ENCODE measurements at places on chromosomes 1 and 21.

- no peak for DNase-seq
Observed at GRCh38 chr1:41866285-41866684, 52.4 kb downstream of the HIVEP3 start.

GRCh38 chr21:46459356-46460112 is 843 bp downstream of the DIP2A start:
- DNase-seq: peak; percentile 49

GRCh38 chr1:62621907-62622306 is 24.6 kb downstream of the ANGPTL3 start:
- DNase-seq: peak; percentile 73

DNA sequence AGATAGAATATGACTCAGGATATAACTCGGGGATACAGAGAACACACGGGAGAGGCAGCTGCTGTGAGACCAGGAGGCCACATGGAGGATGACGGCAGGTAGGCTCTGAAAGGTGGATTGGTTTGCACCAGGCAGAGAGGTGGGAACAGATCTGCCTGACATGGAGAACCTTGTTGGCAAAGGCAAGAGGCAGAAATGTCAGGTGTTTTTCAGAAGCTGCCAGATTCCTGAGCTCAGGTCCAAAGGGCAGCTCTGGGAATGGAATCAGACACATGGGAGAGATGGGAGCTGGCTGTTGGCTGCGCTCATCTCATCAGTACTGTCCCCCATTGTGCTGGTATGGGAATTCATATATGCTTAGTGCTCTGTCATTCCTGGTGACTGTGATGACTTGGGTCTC is 19.2 kb downstream of the SYT6 start:
- no peak for DNase-seq

DNA sequence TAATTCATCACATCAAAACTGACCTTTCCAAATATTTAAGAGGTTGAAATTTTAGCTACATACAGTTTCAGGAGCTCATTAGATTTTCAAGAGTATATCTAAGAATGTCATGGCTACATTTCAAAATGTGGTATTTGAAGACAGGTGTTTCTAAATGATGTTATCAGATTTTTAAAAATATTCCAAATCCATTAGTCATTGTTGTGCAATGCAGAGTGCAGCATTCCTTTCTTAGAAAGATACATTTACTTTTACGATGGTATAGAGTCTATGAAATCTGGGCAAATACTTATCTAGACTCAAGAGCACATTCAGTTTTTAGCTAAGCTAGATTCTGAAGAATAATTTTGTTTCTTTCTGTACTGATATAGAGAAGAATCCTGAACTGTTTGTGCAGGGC is 230.3 kb downstream of the CHRM3 start:
- DNase-seq: peak; percentile 94

DNA sequence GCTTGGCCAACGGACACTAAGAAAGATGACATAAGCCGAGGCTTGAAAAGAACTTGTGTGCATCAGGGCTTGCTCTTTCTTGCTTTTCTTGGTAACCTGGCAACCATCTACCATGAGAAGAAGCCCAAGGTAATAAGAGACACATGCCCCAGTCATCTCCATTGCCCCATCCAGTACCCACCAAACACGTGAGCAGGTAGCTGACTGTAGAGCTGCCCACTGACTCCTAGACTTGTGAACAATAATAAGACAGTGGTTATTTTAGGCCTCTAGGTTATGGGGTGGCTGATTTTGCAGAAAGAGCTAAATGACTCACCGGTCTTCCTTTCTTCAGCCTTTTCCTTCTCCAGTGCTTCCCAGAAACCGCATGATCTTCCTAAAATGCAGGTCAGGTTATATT is 105.0 kb upstream of the JUN start:
- no peak for DNase-seq

DNA sequence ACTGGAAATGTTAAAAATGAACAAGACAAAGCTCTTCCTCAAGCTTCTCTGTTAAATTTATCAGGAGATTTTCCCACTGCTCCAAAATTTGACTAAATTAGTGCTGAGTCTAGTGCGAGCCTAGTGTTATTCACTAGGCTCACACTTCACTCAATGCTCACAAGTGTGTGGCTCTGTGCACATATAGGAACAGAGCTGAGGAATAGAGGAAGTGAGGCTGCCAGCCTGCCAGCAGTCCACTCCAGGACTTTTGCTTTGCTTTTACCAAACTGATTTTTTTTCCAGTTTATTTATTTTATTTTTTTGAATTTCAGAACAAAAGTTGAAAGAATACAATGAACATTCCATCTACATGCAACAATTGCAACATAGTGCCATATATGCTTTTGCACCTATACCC is 87.2 kb downstream of the VAV3 start:
- no peak for DNase-seq

- no peak for DNase-seq
Observed at GRCh38 chr1:91601554-91602376, 101.1 kb downstream of the CDC7 start.

DNA sequence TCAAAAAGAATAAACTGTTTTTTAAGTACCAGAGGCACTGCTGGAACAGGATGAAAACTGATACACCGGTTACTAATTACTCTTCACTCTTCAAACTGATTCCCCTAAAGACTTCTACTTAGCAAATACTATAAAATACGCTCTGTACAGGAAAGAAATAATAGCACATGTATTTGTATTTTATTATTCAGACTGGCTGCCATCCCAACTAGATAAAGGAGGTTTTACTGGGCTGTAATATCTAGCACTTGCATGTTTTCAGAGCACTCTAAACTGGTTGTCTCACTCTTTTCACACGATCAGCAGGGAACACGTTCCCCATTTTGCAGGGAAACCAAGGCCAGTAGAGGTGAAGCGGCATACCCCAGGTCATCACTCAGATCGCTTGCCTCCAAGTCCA is 9.2 kb downstream of the SMIM12 start:
- no peak for DNase-seq

GRCh38 chr1:9553736-9554144 is 14.5 kb downstream of the SLC25A33 start:
- no peak for DNase-seq

GRCh38 chr1:119883826-119884225 is 12.5 kb downstream of the ADAM30 start:
- DNase-seq: no peak

- DNase-seq: peak; percentile 43
Observed at GRCh38 chr1:246324711-246325110, 182.4 kb downstream of the SMYD3 start.

GRCh38 chr1:153364766-153365666 is 7.4 kb downstream of the S100A9 start:
- peak; percentile 67 for DNase-seq

GRCh38 chr1:202227053-202227672 is 33.6 kb downstream of the LGR6 start:
- DNase-seq: no peak

DNA sequence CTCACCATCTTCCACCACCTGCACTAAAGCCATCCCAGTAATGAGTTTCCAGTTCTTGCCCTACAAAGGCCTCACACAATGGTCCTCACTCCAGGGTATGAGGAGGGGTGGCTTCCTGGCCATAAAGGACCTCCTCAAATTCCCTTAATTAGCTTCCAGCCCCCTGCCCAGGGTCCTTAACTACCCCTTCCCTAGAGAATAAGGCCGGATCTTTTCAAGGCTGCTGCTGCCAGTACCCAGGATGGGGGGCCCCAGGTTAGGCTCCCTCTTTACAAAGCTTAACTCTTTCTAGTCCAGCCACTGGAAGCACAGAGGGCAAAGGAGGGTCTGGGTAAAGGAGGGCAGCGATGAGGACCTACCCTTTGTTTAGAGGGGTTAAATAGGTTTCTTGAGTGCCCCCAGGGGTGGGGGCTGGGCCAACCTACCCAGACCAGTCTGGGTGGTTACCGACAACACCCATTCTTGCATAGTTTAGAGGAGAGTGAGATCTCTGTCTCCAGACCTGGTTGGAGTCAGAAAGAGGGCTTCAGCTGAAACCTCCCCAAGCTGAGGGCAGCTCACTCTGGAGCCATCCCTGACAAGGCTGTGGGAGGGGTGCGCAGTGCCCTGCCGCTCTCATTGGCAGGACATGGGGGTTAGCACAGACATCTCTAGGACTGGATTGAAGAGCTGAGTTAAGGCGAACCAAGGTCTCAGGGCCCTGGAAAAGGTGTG is 7.1 kb downstream of the BLACAT1 start:
- DNase-seq: peak; percentile 36

GRCh38 chr1:202697038-202697437 is 13.2 kb downstream of the SYT2 start:
- no peak for DNase-seq

- DNase-seq: no peak
Observed at GRCh38 chr1:7831458-7831857, 21.4 kb downstream of the UTS2 start.

DNA sequence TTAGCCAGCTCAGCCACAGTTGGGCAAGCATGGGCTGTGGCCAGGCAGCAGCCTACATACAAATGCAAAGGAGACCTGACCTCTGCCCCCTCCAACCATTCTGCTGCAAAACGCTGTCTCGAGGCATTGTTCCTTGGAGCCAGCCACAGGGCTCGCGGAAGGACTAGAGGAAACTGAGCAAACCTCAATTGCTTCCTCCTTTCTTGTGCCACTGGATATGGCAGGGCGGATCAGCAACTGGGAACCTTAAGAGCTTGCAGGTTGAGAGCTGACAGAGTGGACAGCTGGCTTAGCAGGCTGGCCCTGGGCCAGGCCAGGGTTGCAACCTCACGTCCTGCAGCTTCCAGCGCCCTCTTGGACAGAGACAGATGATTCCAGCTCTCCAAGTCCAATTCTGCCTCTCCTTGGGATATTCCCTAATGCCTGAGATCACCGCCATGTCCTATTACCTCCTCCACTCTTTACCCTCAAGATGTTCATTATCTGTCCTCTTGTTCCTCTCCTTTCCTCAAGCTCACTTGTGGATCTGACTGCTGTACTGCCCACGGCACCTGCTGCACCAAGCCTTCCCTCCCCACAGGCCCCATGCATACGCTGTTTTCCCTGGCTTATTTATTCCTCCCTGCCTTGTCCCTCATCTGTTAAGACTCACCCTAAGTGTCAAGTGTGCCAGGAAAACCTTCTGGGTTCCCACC is 67.5 kb downstream of the SDC3 start:
- no peak for DNase-seq

DNA sequence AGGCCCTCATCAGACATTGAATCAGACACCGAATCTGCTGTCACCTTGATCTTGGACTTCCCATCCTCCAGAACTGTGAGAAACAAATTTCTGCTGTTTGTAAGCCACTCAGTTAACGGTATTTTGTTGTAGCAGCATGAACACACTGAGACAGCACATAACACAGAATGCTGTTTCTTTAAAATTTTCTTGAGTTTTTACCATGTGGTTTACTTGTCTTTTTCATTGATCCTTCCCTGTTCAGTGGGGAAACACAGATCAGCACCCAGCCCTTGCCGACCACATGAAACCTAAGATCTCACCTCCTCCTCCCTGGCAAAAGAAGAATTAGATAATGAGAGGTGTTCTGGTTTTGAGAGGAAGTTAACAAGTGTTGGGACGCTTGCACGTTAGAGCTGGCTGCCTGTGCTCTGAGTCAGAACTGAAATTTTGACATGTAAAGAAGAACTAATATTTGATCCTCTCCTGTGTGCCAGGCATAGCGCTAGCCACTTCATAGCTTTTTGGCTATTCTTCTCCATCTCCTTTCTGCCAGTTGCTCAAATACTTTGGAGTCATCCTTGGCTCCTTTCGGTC is 179.6 kb downstream of the DHRS3 start:
- peak; percentile 55 for DNase-seq

- DNase-seq: no peak
Observed at GRCh38 chr1:29785554-29785953, 549.2 kb downstream of the PTPRU start.

DNA sequence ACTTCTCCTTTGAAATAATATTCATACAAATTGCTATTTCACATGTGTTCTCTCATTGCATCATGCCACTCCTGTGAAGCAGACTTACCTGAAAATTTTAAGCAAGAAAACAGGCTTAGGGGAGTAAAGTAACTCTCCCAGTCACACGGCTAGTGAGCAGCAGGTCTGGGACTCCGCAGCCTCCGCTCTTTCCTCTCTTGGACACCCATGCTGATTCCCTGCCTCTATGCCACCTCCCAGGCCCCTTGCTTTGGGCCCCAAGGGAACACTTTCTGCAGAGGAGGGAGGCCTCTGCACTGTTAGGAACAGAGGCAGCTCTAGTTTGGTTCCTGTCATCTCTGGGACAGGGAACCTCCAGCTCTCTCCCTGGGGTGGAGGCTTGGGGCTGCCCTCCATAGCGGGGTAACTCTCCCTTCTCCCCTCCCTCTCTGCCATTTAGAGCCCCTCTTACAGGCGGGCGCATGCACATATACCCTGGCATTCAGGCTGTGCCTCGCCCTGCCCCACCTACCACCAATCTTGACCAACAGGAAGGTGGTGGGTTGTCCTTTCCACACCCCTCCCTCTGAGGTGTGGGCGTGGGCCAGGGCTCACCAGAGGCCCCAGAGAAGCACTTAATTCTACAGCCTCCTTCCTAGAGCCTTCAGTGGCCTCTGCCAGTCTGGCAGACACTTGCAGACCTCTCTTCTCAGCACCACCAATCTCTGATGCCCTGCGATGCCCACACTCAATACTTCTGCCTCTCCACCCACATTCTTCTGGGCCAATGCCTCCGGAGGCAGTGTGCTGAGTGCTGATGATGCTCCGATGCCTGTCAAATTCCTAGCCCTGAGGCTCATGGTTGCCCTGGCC is at the start of gene RXFP4:
RXFP4 (plus strand) TSS at position 646 of the 852 bp plus-strand sequence; CDS start at position 718, 72 bp downstream.
- peak; percentile 51 for DNase-seq

- DNase-seq: no peak
Observed at GRCh38 chr21:34186109-34186719, 112.8 kb downstream of the MRPS6 start.

DNA sequence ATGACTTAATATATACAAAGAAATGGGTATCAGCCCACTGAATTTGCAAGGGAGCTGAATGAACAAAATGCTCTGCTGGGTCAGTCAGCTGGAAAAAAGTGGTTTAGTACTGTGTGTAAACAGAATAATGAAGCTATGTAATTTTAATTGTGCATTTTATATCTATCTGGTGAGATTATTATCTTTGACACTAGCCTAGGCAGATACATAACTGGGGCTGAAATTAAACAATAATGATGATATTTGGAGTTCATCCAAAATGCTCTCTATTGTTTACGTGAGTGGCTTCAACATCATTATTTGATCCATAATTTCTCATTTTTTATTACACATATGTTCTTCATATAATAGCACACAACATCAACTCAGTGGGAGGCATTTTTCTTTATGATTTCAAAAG is 208.5 kb upstream of the SNX7 start:
- DNase-seq: no peak
